ENCODE measurements at places on chromosomes 13 and 19.

DNA sequence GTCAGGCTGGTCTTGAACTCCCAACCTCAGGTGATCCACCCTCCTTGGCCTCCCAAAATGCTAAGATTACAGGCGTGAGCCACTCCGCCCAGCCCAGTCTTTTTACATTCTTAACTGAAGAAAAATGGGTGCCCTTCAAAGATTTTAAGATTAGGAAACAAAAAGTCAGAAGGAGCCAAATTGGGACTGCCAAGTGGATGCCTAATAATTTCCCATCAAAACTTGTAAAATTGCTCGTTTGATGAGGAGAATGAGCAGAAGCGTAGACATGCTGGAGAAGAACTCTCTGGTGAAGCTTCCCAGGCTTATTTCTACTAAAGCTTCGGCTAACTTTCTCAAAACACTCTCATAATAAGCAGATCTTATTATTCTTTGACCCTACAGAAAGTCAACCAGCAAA, 31.3 kb downstream of the NUMBL start:
- no peak for DNase-seq

- DNase-seq, result peak; percentile 59
Observed at GRCh38 chr19:1929021-1929742, 11.8 kb upstream of the CSNK1G2 start.

GRCh38 chr19:49222011-49222410, 64.4 kb downstream of the TRPM4 start:
- peak; percentile 33 for DNase-seq

- DNase-seq, result no peak
Observed at GRCh38 chr19:3479177-3479833, 1.0 kb downstream of the SMIM24 start.

GRCh38 chr13:94590744-94591143, 5.2 kb downstream of the TGDS start:
- no peak for DNase-seq

DNA sequence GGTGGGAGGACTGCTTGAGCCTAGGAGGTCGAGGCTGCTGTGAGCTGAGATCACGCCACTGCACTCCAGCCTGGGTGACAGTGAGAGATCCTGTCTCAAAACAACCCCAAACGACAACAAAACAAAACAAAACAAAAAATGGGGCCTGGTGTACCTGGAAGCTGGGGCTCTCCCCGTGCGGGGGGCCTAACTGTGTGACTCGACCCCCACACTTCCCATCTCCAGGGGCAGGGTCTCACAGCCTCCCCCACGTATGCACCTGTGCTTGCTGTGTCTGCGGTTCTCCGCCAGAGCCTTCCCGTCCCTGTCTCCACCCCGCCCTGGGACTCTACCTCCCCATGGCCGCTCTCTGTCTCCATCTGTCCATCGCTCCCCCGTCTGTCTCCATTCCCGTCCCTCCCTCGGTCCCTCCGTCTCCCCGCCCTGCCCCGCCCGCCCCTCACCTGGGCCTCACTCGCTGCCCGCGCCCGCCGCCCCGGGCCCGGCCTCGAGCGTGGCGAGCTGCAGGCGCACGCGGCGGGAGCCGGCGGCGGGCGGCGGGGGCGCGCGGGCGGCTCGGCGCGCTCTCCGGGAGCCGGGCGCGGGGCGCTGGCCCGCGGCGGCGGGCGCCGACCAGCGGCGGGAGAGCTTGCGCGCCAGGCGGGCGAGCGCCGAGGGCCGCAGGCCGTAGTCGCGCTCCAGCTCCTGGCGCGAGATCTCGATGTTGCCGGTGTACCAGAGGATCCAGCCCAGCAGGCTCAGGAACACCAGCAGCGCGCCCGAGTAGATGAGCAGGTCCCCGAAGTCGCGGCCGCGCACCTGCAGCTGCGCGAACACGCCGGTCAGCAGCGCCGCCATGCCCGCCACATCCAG, 587 bp downstream of the TMEM238 start:
- DNase-seq, result peak; percentile 72

DNA sequence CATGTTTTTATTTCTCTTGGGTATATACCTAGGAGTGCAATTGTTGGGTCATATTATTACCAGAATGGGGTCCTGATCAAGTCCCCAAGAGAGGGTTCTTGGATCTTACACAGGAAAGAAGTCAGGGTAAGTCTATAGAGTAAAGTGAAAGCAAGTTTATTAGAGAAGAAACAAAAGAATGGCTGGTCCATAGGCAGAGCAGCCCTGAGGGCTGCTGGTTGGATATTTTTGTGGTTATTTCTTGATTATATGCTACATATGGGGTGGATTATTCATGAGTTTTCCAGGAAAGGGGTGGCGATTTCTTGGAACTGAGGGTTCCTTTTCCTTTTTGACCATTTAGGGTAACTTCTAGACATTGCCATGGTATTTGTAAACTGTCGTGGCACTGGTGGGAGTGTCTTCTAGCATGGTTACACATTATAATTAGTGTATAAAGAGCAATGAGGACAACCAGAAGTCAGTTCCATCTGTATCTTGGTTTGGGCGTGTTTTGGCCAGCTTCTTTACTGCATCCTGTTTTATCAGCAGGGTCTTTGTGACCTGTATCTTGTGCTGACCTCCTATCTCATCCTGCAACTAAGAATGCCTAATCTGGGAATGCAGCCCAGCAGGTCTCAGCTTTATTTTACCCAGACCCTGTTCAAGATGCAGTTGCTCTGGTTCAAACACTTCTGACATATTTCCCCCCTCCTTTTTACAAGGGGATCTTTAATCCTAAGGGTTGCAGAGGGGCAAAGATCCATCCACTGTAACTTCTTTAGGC, 41.1 kb downstream of the CEACAM1 start:
- no peak for DNase-seq

DNA sequence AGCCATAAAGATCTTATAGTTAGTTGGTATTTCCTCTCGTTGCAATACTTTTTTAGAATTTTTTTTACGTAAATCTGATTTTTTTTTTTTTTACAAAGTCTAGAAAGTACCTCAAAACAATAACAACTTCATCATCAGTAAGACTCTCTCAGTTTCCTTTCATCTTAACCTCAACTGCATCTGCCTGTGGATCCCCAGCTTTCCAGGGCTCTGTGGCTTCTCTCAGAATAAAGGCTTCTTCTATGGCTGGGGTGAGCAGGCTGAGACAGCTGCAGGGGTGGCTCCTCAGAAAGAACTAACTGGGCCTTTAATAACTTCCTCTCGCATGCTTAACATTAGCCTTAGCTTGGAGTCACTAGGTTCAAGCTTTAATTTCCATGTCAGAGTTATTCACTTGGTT, 4.2 kb downstream of the ZNF506 start:
- no peak for DNase-seq

DNA sequence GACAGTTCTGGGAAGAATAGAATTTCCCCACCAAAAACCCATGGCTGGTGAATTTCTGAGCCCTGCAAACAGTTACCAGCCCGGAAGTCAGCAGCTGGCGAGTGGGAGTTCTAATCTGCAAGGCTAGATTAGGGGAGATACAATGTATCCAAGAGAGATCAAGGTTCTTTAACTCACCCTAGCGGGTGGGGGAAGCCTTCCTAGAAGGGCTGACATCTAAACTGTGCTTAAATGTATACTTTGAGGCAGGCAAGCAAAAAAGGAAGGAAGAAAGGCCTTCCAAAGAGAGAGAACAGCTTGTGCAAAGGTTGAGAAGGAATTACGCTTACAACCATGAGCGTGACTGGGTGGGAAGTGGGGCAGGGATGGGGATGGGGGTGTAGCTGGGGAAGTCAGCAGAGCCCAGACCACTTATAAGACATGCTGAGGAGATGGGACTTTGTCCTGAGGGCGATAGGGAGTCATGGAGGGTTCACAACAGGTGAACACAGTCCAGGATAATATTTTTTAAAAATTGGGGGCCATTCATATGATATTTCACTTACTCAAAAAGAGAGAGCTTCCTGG, 20.8 kb upstream of the ZNRF4 start:
- DNase-seq, result no peak

DNA sequence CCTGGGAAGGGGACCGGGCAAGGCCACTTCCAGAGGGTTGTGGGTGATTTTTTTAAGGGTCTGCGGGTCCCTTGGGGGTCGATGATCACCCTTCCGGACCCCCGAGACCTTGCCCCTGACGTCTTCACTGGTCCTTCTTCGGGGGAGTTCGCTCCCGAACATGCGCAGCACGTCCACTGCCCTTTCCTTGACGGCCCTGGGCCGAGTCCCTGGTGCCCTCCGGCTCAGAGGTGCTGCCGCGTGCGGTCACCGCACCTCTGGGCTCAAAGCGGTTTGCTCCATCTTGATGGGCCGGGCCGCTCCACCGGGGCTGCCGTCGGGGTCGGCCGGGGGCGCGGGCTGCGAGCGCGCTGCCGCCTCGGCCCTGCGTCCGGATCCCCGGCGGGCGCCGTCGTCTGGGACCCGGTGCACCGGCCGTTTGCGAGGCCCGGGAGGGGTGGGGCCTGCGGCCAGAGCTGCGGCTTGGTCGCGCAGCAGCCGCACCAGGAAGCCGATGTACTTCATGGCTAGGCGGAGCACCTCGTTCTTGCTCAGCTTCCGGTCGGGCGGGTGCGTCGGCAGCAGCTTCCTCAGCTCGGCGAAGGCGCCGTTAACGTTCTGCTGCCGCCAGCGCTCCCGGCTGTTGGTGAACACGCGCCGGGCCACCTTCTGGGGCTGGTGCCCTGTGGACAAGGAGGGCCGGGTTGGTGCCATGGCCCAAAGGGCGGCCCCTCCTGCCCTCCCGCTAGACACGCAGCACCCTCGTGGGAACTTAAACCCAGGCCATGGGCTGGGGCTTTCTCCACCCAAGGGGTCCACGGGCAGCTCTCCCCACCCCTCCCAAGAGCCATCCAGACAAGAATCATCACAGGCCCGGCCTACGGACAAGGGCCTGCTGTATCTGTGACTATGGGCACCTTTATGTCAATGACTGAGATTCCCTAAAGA, 3.3 kb downstream of the LYL1 start:
- DNase-seq, result no peak

GRCh38 chr19:17522988-17523872, 11.8 kb downstream of the PGLS start:
- DNase-seq, result no peak

- DNase-seq, result no peak
Observed at GRCh38 chr13:41506312-41506711, 49.0 kb downstream of the RGCC start.

- no peak for DNase-seq
Observed at GRCh38 chr13:95797016-95797415, 120.1 kb downstream of the DNAJC3 start.

GRCh38 chr13:40064154-40065097, 409.0 kb downstream of the COG6 start:
- peak; percentile 90 for DNase-seq

GRCh38 chr13:26968431-26969341, 202.9 kb downstream of the USP12 start:
- peak; percentile 28 for DNase-seq

- DNase-seq, result no peak
Observed at GRCh38 chr13:104584481-104584880, 1518.3 kb upstream of the SLC10A2 start.

- peak; percentile 37 for DNase-seq
Observed at GRCh38 chr19:46840498-46840942, 10.1 kb downstream of the AP2S1 start.

DNA sequence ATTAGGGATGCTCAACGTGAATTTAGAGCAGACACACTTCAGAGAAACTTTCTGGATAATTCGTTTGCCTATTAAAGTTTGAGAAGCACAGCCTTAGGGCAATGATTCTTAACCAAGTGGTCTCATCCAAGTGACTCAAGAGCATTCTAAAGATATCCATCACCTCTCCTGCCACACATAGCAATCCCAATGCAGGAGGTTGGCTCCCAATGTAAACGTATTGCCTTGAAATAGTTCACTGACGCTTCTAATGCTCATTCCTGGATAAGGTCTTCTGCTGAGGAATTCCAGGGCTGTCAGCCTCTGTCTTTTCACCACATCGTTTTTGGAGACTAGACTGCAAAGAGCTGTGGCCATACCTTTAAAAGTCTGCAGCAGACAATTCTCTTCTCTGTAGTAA, 279.8 kb upstream of the DACH1 start:
- no peak for DNase-seq

All from MG63 (cell line).